RPMI8226 (cell line): ENCODE measurements at places on chromosomes 1 and 21.

DNA sequence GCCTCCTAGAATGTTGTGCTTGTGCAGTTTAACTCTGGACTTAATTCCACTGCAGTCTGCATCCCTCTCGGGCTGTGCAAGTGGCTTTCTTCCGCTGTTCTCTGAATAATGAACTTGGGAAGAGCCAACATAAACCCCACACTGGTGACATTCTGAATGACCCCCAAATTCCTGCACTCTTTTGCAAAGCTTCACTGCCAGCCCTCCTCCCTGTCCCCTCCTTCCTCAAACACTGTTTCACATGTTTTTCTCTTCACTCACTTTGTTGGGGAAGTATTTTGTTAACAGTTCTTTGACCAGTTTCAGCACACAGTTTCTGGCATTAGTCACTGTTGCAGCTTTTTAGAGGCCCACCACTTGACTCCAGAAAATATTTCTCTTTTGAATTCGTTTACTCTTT, 39.7 kb downstream of the GNG12 start:
- no peak for DNase-seq

- no peak for DNase-seq
Measured at GRCh38 chr1:119569095-119569494, 62.1 kb downstream of the HSD3B1 start.

GRCh38 chr1:162538815-162539431, 22.6 kb upstream of the UAP1 start:
- no peak for DNase-seq

DNA sequence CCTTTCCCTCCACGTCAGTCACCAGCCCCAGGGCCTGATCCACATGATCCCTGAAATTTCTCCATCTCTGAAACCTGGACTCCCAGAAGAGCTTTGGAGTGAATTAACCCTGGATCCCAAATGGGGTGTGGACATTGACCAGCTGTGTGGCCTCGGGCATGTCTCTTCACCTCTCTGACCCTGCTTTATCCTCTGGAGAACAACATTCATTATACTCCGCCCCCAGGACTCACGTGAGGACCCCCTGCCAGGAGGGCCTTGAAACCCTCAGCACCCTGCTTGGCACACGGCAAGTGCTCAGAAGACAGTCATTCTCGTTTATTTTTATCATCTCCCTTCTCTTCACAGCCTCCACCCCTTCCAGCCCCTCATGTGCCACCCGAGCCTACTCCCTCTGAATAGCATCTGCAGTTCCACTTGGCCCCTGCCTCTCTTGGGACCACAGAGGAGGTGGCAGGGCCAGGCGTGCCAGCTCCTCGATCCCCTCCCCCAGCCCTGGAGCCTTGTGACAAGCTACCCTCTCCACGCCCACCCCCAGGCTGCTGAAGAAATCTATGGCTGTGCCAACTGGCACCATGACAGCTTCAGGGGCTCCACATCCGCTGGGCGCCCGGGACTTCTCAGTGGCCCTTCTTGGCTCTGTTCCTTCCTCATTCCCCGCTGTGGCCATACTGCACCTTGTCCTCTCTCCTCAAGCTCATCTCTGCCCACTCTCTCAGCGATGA, 18.0 kb downstream of the ADGRB2 start:
- no peak for DNase-seq
